ENCODE measurements at places on chromosomes 13 and 19. TPM values are rescaled to one million over a fixed set of nuclear protein-coding genes. Genes with fewer than 3 reads are reported as not detected.

- DNase-seq = no peak
Measured at GRCh38 chr19:35177377-35178274, 23.1 kb downstream of the FXYD5 start.

ZNF560 gene
- total RNA-seq = not detected

GRCh38 chr13:98265692-98266551 is 88.9 kb upstream of the RNF113B start:
- no peak for DNase-seq

DNA sequence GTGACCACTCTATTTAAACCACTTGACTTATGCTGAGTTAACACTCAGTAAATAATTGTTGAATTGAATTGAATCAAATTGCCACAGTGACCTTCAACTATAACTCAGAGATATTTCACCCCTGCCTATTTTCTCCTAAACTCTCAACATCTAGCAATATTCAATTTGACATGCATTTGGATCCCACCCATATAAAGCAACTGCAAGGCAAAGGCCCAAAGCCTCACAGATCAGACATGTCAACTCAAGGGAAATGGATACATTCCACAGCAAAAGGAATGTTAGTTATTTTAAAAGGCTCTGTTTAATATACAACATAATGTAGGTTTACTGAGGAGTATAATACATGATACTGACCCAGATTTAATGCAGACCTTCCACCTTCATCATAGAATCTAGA is 107.4 kb downstream of the KCTD12 start:
- DNase-seq = no peak

OR4F17 gene
- total RNA-seq = not detected

HAUS5 gene
- total RNA-seq = 12.4 TPM

DNA sequence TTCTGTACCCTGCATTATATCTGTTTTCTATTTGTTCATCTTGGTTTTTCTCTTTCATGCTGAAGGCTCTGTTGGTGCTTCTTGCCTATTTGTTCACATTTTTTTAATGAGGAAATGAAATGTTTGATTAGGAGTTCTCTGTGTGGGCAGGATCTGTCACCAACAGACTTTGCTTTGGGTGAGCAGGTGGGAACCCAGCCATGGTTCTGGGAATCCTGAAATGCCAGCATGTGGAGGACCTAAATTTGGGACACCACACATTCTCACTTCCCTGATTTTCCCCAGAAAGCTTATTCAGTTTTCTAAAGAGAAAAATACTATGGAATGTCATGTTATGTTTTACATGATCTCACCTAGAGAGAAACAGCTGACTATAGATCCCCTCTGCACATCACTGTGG is 34.0 kb downstream of the TPT1 start:
- DNase-seq = no peak

ZNF66 gene
- total RNA-seq = 29.5 TPM

KLK12 gene
- total RNA-seq = not detected

Measured in neural progenitor cell (in vitro differentiated cells).